ENCODE measurements at places on chromosomes 4 and X.

DNA sequence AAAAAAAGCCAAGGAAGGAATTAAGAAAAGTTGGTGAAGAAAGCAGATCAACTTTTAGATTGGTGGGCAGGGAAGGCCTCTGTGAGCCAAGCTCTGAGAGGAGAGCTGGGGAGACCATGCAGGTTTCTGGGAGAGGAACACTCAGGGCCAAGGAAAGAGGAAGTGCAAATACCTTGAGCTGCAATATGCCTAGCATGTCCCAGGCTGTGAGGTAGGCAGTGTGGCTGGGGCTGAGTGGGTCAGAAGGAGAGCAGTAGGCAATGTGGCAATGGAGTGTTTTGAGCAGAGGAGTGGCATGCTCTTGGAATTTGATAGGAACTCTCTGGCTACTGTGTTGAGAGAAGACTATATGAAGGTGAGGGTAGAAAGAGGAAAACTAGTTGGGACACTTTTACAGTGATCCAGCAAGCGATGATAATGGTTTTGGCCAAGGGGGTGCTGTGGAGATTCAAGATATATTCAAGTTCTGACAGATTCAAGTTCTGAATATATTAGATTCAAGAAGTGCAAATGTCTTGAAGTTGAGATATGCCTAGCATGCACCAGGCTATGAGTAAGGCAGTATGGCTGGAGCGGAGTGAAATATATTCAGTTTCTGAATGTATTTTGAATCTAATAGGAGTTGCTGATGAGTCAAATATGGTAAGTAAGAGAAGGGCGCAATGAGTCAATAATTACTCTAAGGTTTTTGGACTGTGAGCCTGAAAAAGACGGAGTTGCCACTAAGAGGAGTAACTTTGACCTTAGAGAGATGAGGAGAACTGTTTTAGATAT, 172.5 kb downstream of the CAMK2D start:
- no peak overlapping the region for H3K4me3 ChIP-seq
- DNase-seq, result no peak
- no peaks in the 10 kb centered on the region for H3K36me3 ChIP-seq
- no peak overlapping the region for H3K27ac ChIP-seq
- H3K27me3 ChIP-seq, result no peaks in the 10 kb centered on the region

DNA sequence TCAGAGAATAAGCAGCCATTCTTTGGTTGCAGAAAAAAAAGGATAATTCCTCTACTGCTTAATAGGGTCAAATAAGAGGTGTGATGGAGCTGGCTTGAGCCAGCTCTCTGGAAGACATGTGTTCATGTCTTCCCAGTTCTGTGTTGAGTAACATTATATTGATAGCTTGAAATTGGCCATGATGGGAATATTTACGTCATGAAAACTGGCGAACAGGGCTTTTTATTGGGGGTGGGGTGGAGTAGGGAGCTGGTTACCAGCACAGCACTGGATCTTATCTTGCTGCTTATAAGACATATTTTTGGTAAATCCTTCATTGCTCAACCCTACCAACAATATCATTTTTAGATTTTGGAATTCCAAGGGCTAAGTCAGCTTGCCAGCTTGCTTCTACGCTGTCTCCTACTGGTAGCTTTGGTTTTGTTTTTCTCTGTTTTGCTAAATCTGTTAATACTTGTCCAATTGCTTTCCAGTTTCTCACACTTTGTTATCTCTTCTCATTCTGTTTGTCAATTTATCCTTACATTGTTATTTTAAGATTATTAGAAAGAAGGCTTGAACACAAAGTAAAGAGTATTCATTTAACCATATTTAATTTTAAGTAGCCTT, 25.3 kb upstream of the GBA3 start:
- no peaks in the 10 kb centered on the region for H3K27me3 ChIP-seq
- DNase-seq, result no peak
- no peak overlapping the region for H3K4me3 ChIP-seq
- H3K4me1 ChIP-seq, result peaks cover 7% of the 10 kb centered on the region

DNA sequence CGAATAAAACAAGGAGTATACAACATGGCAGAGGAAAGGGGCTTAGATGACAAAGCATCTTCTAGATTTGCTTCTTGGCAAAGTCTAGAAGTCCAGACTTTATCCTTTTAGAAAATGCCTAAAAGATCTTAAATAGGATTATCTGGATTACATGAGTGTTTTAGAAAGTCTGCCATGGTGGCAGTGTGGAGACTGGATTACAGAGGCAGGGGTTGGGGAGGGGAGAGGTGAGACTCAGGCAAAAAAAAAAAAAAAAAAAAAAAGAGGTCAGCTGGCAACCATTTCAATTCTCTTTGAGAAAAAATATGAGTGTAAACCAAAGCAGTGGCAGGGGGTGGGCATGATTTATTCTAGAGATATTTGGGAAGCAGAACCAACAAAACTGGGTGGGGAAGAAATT, 17.4 kb downstream of the ZNF827 start:
- no peaks in the 10 kb centered on the region for H3K27me3 ChIP-seq
- H3K36me3 ChIP-seq, result no peaks in the 10 kb centered on the region
- no peaks in the 10 kb centered on the region for H3K4me1 ChIP-seq
- no peak overlapping the region for H3K27ac ChIP-seq

- H3K4me3 ChIP-seq, result no peak overlapping the region
- no peak for DNase-seq
Measured at GRCh38 chr4:20151436-20151835, 100.3 kb upstream of the SLIT2 start.

DNA sequence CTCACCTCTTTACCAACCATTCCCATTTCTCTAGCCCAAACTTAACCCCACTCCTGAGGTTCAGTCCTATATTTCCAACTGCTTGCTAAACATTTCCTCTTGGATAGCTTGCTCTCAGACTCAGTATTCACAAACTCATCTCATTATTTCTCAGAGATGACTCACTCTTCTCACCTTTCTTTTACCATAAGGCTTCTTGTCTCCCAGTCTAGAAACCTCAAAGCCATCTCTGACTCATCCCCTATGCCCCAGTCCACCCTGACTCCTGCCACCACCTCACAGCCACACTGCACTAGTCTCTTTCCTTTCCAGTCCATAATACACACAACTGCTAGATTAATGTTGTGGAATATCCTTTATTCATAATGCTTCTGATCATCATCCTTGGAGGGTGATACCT, 4.8 kb downstream of the FRMPD3 start:
- H3K4me3 ChIP-seq, result no peak overlapping the region
- no peaks in the 10 kb centered on the region for H3K36me3 ChIP-seq
- DNase-seq, result no peak
- no peaks in the 10 kb centered on the region for H3K27me3 ChIP-seq
- no peaks in the 10 kb centered on the region for H3K4me1 ChIP-seq

GRCh38 chr4:184039963-184040383, 134.9 kb downstream of the STOX2 start:
- no peak overlapping the region for H3K4me3 ChIP-seq
- no peak overlapping the region for H3K27ac ChIP-seq
- no peaks in the 10 kb centered on the region for H3K36me3 ChIP-seq

DNA sequence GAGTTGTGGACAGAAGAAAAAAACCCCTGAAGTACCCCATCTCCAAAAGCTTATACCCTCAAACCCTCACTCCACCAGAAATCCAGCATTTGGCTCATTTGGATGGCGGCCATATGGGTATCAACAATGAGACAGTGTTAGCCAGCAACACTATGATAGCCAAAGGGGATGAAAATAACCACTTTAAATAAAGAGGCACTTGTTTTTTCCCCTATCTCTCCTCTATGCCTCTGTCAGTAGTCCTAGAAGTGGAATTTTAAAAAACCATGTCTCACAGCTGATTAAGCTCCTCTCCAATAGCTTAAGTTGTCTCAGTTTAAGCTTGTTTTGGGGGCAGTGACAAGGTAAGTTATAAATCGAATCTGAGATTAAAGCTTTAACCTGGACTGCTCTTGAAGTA, 124.0 kb downstream of the MOSPD2 start:
- no peaks in the 10 kb centered on the region for H3K36me3 ChIP-seq
- no peaks in the 10 kb centered on the region for H3K4me1 ChIP-seq
- no peaks in the 10 kb centered on the region for H3K27me3 ChIP-seq
- no peak overlapping the region for H3K4me3 ChIP-seq
- H3K27ac ChIP-seq, result no peak overlapping the region

GRCh38 chr4:498328-498904, 540 bp downstream of the ZNF721 start:
- H3K27me3 ChIP-seq, result no peaks in the 10 kb centered on the region
- no peak for DNase-seq
- peak overlapping the region; percentile 55 for H3K27ac ChIP-seq
- H3K4me1 ChIP-seq, result peaks cover 5% of the 10 kb centered on the region
- peak overlapping the region; percentile 71 for H3K4me3 ChIP-seq
- H3K36me3 ChIP-seq, result peaks cover 6% of the 10 kb centered on the region

- no peaks in the 10 kb centered on the region for H3K36me3 ChIP-seq
- no peak overlapping the region for H3K4me3 ChIP-seq
- DNase-seq, result peak; percentile 72
- no peaks in the 10 kb centered on the region for H3K27me3 ChIP-seq
- peak overlapping the region; percentile 58 for H3K27ac ChIP-seq
Measured at GRCh38 chrX:66015152-66015831, 24.6 kb downstream of the VSIG4 start.

DNA sequence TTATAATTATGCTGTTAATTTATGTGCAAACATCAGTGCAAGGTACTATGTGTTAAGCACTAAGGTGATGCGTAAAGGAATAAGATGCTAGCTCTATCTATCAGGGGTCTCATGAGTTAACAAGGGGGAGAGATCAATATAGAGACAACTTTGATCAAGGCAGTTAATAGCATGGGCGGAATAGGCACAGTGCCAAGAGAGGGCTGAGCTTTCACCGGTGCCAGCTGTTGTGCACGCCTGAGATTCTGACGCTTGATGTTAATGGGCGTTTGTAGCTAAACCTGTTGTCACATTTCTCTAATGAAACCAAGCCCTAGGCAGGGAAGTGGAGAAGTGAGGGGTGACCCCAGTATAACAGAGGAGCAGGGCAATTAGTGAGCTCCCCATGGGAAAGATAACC, 86.0 kb upstream of the NMU start:
- H3K27me3 ChIP-seq, result no peaks in the 10 kb centered on the region
- H3K4me1 ChIP-seq, result no peaks in the 10 kb centered on the region

- peaks cover 7% of the 10 kb centered on the region for H3K4me1 ChIP-seq
- H3K4me3 ChIP-seq, result no peak overlapping the region
- no peak overlapping the region for H3K27ac ChIP-seq
- no peaks in the 10 kb centered on the region for H3K27me3 ChIP-seq
Measured at GRCh38 chr4:2395038-2395437, 23.4 kb downstream of the ZFYVE28 start.

GRCh38 chr4:155972098-155972497, 18.4 kb upstream of the CTSO start:
- H3K36me3 ChIP-seq, result no peaks in the 10 kb centered on the region
- H3K27me3 ChIP-seq, result no peaks in the 10 kb centered on the region
- H3K4me1 ChIP-seq, result peaks cover 17% of the 10 kb centered on the region
- DNase-seq, result no peak
- H3K4me3 ChIP-seq, result no peak overlapping the region

DNA sequence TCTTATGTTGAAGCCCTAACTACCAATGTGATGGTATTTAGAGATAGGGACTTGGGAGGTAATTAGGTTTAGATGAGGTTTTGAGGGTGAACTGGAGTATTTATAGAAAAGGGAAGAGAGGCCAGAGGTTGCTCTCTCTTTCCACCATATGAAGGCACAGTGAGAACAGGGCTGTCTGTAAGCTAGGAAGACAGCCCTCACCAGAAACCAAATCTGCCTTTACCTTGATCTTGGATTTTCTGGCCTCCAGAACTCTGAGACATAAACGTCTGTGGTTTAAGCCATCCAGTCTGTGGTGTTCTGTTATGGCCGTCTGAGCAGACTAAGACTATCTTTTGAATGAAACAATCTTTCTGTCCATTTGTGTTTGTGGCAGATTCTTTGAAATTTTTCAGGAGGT, 223.7 kb downstream of the PDHA2 start:
- no peaks in the 10 kb centered on the region for H3K4me1 ChIP-seq
- DNase-seq, result no peak
- no peak overlapping the region for H3K4me3 ChIP-seq
- no peaks in the 10 kb centered on the region for H3K36me3 ChIP-seq

- peak; percentile 71 for DNase-seq
- no peaks in the 10 kb centered on the region for H3K36me3 ChIP-seq
Measured at GRCh38 chrX:132022967-132023895, at the start of gene STK26. STK26 (plus strand) TSS chrX:132023302; CDS start chrX:132023618, 316 bp downstream.

DNA sequence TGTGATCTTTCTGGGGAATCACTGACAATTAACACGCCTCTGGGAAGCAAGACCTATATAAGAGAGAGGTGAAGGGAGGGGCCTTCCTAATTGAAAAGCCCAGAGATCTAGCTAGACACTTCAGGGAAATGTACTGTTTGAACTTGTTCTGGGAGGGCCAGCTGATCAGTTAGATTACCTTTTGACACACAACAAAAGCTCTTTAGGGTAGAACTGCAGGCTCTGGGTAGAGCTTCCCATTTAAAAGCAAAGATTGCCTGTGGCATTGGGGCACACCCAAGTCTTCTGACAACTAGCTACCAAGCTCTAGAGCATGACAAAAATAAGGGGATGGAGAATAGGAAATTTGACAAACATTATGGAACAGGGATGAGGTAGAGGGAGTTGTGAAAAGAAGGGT, 26.3 kb downstream of the AREG start:
- H3K4me3 ChIP-seq, result no peak overlapping the region
- DNase-seq, result no peak
- H3K27me3 ChIP-seq, result no peaks in the 10 kb centered on the region

DNA sequence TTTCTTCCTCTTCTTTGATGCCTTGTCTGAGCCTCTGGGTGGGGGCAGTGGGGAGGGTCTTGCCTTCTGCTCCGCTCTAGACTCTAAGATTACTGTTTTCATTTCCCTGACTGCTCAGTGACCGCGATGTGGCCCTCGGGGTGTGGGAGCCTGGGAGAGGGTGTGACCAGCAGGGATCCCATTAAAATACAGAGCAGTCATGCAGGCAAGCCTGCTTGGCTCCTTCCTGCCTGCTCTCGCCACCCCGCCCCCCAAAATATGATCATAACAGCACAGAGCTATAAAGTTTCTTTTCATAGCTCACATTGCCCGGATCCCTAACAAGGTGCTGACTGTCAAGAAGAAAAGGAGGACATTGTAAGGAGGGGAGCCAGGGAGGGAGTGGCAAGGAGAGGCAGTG, 332.9 kb downstream of the RAB28 start:
- no peak for DNase-seq
- no peaks in the 10 kb centered on the region for H3K27me3 ChIP-seq
- no peak overlapping the region for H3K27ac ChIP-seq
- no peaks in the 10 kb centered on the region for H3K36me3 ChIP-seq
- H3K4me3 ChIP-seq, result no peak overlapping the region

GRCh38 chr4:54144661-54145171, 44.8 kb downstream of the GSX2 start:
- no peak overlapping the region for H3K27ac ChIP-seq
- no peaks in the 10 kb centered on the region for H3K27me3 ChIP-seq
- no peaks in the 10 kb centered on the region for H3K4me1 ChIP-seq
- no peak overlapping the region for H3K4me3 ChIP-seq

GRCh38 chr4:18209448-18209847, 187.9 kb upstream of the LCORL start:
- H3K27me3 ChIP-seq, result no peaks in the 10 kb centered on the region
- H3K4me1 ChIP-seq, result peaks cover 47% of the 10 kb centered on the region
- H3K36me3 ChIP-seq, result no peaks in the 10 kb centered on the region
- H3K4me3 ChIP-seq, result no peak overlapping the region

GRCh38 chr4:25117716-25118472, 42.4 kb downstream of the SEPSECS start:
- no peaks in the 10 kb centered on the region for H3K27me3 ChIP-seq
- no peaks in the 10 kb centered on the region for H3K36me3 ChIP-seq
- no peak overlapping the region for H3K27ac ChIP-seq
- DNase-seq, result no peak
- no peak overlapping the region for H3K4me3 ChIP-seq
- H3K4me1 ChIP-seq, result no peaks in the 10 kb centered on the region

GRCh38 chr4:8534129-8534528, 46.1 kb upstream of the GPR78 start:
- peak; percentile 90 for DNase-seq
- peaks cover 9% of the 10 kb centered on the region for H3K27me3 ChIP-seq
- peak overlapping the region; percentile 45 for H3K4me3 ChIP-seq
